ENCODE measurements at places on chromosomes 13 and 19. TPM values are rescaled to one million over a fixed set of nuclear protein-coding genes. Genes with fewer than 3 reads are reported as not detected.

Gene LGALS14
- total RNA-seq, result not detected

Gene NDUFA11
- total RNA-seq, result 253 TPM

Gene CPT1C
- 15.6 TPM for total RNA-seq

Gene BCKDHA
- total RNA-seq, result 26.1 TPM

Gene SRRM5
- total RNA-seq, result not detected

Gene OR10H1
- total RNA-seq, result not detected

Gene CBLC
- total RNA-seq, result not detected

Gene KLC3
- total RNA-seq, result not detected

Gene NLRP4
- total RNA-seq, result not detected
